ENCODE measurements at places on chromosomes 7 and 10.

GRCh38 chr10:13414855-13415254, 66.8 kb upstream of the SEPHS1 start:
- DNase-seq: peak; percentile 30

GRCh38 chr10:60666221-60666620, 112.1 kb upstream of the CDK1 start:
- DNase-seq: no peak

DNA sequence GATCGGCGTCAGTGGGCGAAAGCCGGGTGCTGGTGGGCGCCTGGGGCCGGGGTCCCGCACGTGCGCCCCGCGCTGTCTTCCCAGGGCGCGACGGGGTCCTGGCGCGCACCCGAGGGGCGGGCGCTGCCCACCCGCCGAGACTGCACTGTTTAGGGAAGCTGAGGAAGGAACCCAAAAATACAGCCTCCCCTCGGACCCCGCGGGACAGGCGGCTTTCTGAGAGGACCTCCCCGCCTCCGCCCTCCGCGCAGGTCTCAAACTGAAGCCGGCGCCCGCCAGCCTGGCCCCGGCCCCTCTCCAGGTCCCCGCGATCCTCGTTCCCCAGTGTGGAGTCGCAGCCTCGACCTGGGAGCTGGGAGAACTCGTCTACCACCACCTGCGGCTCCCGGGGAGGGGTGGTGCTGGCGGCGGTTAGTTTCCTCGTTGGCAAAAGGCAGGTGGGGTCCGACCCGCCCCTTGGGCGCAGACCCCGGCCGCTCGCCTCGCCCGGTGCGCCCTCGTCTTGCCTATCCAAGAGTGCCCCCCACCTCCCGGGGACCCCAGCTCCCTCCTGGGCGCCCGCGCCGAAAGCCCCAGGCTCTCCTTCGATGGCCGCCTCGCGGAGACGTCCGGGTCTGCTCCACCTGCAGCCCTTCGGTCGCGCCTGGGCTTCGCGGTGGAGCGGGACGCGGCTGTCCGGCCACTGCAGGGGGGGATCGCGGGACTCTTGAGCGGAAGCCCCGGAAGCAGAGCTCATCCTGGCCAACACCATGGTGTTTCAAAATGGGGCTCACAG, 1.1 kb downstream of the EGFR start:
- no peak for DNase-seq

DNA sequence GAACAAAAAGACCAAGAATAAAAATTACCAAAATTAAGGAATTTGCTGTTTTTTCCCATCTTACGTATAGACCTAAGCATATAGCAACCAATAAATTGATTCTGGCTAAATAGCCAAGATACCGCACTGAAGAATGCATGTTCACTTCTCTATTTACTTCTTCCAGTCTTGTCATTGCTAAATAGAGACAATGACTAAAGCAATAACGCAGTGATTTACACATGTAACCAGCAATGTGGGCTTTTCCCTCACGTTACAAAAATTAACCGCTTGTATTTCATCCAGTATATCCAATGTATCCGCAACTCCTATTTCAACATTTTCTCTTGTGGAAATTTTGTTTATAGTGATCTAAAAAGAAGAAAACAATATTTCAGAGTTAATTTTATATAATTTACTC, 5.6 kb downstream of the TMEM168 start:
- DNase-seq: no peak

- DNase-seq: peak; percentile 10
Observed at GRCh38 chr10:43078986-43079273, 2.1 kb downstream of the RET start.

GRCh38 chr7:118657391-118658005, 433.0 kb downstream of the ANKRD7 start:
- DNase-seq: no peak

GRCh38 chr7:7178081-7178480, 4.3 kb upstream of the C1GALT1 start:
- DNase-seq: no peak

- no peak for DNase-seq
Observed at GRCh38 chr10:15353471-15354017, 17.5 kb downstream of the FAM171A1 start.

- no peak for DNase-seq
Observed at GRCh38 chr10:73537709-73538108, 41.9 kb upstream of the PPP3CB start.

DNA sequence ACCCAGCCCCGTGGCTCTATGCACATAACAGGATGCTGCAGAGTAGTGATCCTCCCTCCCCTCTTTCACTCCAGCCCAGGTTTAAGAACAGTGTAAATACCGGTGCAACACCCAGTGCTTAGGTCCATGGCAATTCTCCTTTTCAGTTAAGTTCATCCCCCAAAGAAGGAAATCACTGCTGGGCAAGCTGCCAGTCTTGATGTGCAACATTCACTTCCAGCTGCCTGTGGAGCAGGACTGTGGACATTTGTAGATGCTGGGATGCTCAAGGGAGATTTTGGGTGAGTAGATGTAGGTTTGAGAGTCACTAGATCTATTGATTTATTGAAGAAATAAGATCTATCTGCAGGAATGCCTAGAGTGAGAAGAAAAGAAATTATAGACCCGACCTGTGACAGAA, 294.3 kb upstream of the KIAA1217 start:
- no peak for DNase-seq

GRCh38 chr7:93315896-93316295, 83.7 kb downstream of the VPS50 start:
- DNase-seq: no peak

GRCh38 chr7:39406467-39406866, 159.7 kb upstream of the YAE1 start:
- DNase-seq: no peak

GRCh38 chr7:142770661-142771352, at the start of gene PRSS2:
PRSS2 (plus strand) TSS chr7:142770970; CDS start chr7:142770983, 13 bp downstream.
- DNase-seq: no peak

- DNase-seq: no peak
Observed at GRCh38 chr10:10133281-10133680, 884.4 kb upstream of the CELF2 start.

DNA sequence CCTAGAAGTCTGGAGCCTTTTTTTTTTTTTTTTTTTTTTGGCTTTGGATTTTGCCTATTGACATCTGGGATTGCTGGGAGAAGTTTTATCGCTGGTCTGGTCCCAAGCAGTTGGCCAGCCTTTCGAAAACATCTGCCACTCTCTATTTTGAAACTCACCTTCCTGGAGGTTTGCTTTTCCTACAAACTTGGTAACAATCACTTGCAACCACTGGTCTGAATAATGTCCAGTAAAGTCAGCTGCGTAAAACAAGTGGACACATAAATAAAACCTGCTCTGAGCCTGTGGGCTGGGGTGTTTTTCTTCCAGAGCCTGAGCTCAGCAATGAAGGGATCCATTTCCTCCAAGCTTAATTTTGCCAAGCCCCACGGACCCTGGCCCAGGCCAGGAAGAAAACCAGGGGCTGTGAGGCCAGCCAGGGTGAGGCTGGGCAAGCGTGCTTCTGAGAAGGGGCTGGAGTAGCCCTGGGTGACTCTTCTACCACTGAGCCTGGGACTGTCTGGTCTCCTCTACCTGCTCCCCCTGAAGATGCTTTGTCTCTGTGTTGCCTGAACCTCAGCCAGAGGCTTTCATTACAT, 202.2 kb downstream of the GFRA1 start:
- DNase-seq: no peak

DNA sequence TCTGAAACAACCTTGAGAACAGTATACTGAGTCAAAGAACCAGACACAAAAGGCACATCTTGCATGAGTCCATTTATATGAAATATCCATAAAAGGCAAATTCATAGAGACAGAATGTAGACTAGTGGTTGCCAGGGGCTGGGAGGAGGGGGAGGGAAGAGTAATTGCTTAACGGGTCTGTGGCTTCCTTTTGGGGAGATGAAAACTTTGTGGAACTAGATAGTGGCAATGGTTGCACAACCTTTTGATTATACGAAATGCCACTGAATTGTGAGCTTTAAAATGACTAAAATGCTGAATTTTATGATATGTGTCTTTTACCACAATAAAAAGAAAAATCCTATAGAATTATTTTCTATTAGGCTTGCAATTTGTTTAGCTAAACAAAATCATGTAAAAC, 16.8 kb downstream of the ADRB1 start:
- DNase-seq: no peak

GRCh38 chr7:47724335-47724982, 142.5 kb upstream of the TNS3 start:
- DNase-seq: no peak

- DNase-seq: no peak
Observed at GRCh38 chr10:62742536-62743061, 61.9 kb upstream of the ADO start.

DNA sequence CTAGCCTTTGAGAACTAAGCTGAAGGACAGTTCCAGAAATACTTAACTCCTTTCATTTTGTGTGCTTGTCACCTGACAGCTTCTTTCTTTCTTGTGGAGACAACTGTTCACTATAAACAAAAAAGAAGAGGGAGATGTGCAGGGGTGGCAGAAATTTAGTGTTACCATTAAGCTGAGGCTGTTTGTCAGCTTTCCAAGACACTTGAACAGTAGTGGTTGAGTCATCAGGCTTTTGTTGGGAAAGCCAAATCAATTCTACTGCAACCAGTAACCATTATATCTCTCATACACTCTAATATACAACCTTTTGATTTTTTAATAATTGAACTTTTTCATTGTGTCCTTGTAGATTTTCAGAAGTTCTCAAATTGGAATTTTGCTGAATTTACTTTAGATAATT, 75.3 kb downstream of the POLL start:
- DNase-seq: no peak

GRCh38 chr7:135879233-135879632, 97.9 kb downstream of the MTPN start:
- no peak for DNase-seq

- no peak for DNase-seq
Observed at GRCh38 chr10:97390091-97390490, 11.0 kb downstream of the RRP12 start.

GRCh38 chr7:81929386-81929785, 159.5 kb upstream of the HGF start:
- DNase-seq: no peak

DNA sequence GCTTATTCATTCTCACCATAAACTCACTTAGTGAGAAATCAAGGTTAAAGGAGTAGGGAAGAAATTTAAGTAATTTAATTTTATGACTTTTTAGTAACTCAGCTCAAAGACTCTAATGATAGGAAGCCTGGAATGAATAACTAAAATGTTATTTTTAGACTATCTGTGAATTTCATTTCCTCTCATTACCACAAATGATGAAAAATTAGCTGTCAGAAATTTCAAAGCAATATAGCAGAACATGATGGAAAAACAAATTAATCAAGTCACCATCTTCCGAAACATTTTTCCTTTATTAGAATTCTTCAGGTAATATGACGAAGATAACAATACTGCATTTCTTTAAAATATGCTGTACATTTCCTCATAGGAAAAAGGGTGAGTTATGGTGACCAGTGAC, 2.7 kb upstream of the ITGB8 start:
- DNase-seq: no peak

- no peak for DNase-seq
Observed at GRCh38 chr7:50626286-50626685, 61.1 kb upstream of the DDC start.

GRCh38 chr10:47418966-47419365, 34.9 kb upstream of the ZNF488 start:
- DNase-seq: no peak

DNA sequence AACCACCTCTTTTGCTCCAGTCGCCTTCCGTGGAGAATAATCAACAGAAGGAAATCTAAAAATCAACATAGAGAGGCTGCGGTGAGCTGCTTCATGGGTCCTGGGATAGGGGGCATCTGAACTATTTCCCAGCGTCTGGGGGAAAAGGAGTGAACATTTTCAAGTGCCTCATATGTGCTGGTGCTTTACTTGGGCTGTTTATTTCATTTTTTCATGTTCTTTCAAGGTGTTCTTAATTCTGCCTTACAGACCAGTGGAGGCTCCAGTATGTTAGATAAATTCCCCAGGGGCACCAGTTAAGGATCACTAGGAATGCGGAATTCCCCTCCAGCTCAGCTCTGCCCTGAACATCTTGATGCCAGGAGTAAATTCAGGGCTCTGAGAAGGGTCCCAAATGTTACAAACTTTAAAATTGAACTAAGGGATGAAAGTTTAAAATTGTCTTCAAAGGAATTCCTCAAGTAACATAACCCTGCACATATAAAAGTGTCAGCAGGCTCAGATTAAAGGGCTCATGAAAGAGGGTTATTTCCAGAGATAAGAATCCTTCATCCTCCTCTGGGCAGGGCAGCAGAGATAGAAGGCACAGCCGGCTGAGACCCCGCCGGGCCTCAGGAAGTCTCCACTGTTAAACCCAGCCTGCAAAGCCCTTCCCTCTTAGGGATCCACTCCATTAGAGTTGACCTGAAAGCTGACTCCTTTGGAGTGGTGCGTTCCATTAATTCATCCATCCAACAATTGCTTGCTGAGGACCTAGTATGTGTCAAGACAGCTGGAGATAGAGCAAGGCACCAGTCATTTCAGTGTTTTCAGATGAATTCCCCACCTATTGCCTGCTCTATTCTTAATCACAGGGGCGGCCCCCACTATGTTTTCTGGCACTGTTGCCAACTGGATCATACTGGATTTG, 345.8 kb downstream of the KCNMA1 start:
- DNase-seq: no peak

DNA sequence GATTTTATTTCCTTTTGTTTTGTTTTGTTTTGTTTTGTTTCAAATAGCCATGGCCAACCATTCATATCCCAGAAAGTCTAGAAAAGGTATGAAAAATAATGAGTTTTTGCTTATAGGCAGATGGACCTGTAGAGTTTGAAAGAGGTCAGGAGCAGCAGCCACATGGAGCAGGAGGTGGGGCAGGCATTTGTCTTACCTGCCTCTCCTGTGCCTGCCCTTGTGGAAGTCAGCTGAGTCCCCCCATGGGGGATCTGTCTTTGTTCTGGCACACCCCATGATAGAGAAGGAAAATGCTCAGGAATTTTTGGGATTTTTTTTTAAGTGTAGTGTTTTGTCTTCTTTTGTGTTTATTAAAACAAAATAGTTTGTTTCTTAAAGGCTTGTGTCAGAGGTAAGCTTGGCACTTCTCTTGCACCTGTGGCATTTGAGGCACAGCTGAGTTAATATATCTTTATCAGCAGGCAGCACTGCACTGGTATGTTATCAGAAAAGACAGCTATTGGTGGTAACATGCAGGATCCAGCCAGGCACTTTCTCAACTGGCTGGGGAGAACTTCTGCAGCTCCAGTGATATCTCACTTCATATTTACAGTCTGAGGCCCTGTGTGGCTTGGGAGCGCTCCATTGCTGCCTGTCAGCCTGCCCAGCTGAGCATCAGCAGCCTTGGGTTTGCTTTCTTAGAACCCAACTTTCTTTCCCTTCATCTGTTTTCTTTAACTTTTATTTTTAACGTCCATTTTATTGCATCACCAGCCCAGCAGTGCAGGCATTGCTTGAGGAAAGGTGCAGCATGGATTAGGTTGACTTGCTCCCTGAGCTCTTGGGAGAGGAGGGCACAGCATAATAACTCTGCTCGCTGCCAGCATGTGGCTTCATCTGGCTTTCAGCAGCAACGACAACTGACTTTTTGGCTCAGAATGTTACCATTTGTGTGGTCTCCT, 44.4 kb downstream of the LRRC4 start:
- no peak for DNase-seq

All from cerebellar cortex (tissue), 1 donor.